ENCODE measurements at places on chromosomes 11 and 22.

GRCh38 chr22:22184277-22184807, 60.2 kb upstream of the VPREB1 start:
- DNase-seq = no peak

- DNase-seq = no peak
Observed at GRCh38 chr22:44091021-44091721, 67.1 kb downstream of the PARVB start.

DNA sequence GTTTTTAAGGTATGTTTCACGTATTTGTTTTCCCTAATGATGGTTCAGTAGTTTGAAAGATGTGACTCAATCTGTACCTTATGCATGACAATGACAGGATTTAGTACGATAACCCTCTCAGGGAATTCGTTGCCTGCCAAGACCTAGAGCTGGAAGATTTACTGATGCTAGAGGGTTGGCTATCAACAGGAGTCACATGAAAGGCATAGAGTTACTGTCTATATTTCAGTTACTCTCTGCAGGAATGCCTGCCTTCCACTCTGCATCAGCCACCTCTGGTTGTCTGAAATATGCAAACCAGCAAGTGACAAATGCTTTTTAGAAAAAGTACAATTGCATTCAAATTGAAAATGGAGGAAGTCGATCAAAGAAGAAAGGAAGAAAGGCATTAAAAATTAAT, 276.3 kb upstream of the RAG2 start:
- DNase-seq = no peak

- DNase-seq = no peak
Observed at GRCh38 chr11:126345283-126345682, 10.2 kb upstream of the ST3GAL4 start.

- no peak for DNase-seq
Observed at GRCh38 chr11:107017433-107018218, 650 bp downstream of the GUCY1A2 start.

- no peak for DNase-seq
Observed at GRCh38 chr11:99567334-99567956, 546.7 kb downstream of the CNTN5 start.
